ENCODE measurements at places on chromosomes 6 and 20.

- no peak for DNase-seq
These were observed 190.5 kb upstream of the HEY2 start for GRCh38 chr6:125558907-125559306.

GRCh38 chr20:22752324-22752723, 168.0 kb upstream of the FOXA2 start:
- DNase-seq = no peak

DNA sequence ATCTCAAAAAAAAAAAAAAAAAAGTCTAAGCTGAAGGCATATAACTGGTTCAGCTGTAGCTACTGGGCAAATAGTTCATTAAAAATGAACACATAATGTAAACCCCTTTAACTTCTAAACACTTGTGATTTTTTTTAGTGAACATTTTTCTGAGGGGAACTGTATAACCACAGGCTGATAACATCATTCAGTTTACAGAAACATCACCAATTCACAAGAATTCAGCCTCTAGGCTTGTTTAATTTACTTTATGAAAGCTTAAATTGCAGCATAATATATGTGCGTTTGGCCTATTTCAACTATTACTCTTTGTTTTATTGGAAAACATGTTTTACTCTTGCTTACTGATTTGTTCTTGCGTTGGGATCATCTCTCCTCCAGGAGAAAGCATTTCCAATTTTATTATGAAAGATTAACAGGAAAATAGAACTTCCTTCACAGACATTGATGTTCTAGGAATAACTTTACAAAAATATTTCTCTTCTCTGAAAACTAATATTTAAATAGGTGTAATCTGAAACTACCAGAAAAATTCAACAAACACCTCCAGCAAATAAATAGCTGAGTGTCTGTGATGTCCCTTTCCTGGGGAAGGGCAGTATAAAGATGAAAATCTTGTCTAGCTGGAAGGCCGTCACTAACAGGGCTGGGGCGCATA, 284.5 kb downstream of the UST start:
- no peak for DNase-seq

DNA sequence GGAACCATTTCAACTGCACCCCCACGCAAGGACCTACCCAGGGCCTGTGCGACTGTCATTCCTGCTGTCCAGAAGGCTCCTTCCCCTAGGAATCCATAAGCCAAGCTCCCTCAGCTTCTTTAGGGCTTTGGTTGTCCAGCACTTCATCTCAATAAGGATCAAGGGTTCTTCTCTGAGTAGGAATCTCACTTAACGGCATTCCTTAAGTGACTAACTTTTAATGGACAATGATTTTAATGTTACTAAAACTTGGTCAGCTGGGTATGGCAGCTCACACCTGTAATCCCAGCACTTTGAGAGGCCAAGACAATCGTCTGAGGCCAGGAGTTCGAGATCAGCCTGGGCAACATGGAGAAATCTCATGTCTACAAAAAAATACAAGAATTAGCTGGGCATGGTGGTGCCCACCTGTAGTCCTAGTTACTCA, 13.4 kb downstream of the UBE2V1 start:
- DNase-seq = no peak

DNA sequence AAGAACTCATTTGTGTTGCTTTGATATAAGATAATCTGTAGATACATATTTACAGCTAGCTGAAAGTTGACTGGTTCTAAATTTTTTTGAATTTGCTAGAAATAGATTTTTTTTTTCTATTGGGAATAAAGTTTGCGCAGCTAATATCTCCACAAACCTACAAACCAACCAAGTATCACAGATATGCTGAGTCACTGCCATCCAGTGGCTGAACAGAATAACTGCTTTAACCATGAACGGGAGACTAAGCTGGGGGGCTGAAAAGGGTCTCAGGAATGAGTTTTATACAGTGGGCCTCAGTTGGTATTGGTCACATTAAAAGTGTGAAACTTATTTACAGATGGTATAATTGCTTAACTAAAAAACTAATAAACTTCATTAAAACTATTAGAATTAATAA, 326.7 kb upstream of the CNR1 start:
- DNase-seq = no peak

DNA sequence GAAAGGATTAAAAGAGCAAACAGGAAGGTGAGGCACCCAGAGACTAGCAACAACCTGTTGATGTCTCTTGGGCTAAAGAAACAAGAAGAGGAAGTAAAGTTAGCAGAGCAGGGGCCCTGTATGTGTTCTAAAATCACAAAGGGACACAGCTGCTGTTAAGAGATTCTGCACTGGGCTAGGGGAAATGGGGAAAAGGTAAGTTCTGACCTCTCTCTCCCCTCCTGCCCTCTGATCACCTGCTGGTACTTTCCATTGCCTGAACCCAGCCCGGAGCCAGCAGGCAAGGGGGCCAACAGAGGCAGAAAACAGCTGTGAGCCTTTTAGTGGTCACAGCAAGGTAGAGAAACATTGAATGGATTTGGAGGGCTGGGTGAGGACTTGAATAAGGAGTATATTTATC, 13.5 kb upstream of the CNR1 start:
- DNase-seq = no peak

DNA sequence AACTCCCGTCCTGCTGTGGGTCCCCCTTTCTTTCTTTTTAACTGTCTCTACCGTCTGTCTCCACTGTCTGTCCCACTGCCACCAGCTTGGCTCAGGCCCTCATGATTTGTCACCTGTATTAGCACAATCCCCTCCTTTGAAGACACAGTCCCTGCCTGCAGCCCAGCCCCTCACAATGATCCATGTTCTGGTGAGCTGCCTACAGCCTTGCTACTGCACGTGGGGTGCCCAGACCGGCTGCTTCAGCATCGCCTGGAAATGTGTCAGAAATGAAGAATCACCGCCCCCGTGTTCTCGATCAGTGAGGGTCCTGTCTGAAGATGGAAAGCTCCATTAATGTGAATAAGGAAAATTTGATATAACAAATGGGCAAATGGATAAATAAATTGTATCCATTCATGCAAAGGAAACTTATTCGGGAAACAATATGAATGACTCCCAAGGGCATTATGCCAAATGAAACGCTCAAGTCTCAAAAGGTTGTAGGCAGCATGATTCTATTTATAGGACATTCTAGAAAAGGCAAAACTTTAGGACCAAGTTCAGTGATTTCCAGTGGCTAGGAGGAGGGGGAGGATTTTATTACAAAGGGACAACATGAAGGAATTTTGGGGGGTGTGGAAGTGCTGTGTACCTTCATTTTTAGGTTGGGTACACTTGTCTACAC, 59.4 kb upstream of the CD83 start:
- DNase-seq = no peak

- DNase-seq = no peak
These were observed 36.6 kb downstream of the HLA-G start for GRCh38 chr6:29864037-29864810.

GRCh38 chr6:47780510-47781356, 1.1 kb upstream of the OPN5 start:
- no peak for DNase-seq

DNA sequence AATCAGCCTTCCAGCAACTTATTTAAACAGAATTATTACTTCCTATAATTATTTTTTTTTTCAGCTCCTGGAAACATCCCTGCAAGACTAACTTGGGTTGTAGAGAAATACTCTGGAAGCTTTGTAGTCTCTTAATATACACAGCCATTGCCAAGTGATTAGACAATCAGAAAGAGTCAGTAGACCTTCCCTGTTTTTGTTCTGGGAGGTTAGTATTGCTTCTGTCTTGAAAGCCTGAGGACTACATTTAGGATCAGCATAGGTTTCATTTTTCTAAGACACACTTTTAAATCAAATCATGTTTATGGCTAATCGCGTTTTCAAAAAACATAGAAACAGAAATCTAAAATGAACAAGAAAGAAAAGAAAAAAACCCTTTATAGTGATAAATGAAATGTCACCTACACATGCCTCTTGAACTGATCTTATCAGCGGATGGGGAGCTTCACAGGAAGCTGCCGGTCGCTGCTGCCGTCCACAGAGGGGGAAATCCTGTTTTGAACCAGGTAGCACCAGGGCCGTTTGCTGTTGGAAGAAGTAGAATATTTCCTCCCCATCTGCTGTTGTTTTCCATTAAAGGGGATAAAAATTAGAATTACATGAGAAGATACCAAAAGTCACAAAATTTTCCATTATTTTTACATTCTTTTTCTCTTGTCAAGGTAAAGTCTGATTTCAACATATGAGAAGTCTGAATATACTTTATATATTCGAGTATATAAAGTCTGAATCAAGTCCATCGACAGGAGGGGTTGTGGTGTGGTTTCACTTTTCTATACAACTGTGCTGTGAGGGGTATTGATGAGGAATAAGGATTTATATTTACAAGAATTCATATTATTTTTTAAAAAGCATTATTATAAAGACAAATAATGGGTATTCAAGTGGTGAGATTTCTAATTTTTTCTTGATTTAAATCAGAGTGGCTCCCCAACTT, 94.6 kb downstream of the ARMC2 start:
- peak; percentile 33 for DNase-seq

DNA sequence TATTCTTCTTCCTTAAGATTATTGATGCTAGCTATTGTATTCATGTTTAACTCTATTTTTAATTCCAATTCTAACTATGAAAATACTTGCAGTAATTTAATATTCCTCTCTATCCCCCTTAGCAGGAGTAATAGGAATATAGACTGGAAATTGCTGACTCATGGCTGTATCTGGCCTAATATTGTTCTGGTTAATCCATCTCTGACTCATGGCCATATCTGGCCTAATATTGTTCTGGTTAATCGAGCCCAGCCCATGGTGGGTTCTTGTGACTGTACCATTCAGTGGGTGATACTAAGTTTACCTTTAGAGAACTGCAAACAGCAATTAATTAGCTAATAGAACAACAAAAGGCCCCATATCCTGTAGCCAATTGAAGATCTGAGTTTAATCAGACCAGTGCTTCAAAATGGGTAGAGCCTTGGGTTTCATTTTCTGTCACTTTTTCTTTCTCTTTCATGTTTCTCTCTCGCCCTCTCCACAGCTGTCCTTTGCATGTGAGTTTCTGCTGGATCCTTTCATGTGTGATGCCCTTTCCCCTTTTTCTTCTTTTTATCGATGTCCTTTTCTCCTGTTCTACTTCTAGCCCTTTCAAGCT, 50.6 kb downstream of the SLC22A3 start:
- no peak for DNase-seq

- no peak for DNase-seq
These were observed 597 bp upstream of the HINT3 start for GRCh38 chr6:125955973-125956372.

- no peak for DNase-seq
These were observed 12.1 kb upstream of the CHRNA4 start for GRCh38 chr20:63372971-63373885.

- no peak for DNase-seq
These were observed 2.8 kb downstream of the PROCR start for GRCh38 chr20:35174458-35175216.

DNA sequence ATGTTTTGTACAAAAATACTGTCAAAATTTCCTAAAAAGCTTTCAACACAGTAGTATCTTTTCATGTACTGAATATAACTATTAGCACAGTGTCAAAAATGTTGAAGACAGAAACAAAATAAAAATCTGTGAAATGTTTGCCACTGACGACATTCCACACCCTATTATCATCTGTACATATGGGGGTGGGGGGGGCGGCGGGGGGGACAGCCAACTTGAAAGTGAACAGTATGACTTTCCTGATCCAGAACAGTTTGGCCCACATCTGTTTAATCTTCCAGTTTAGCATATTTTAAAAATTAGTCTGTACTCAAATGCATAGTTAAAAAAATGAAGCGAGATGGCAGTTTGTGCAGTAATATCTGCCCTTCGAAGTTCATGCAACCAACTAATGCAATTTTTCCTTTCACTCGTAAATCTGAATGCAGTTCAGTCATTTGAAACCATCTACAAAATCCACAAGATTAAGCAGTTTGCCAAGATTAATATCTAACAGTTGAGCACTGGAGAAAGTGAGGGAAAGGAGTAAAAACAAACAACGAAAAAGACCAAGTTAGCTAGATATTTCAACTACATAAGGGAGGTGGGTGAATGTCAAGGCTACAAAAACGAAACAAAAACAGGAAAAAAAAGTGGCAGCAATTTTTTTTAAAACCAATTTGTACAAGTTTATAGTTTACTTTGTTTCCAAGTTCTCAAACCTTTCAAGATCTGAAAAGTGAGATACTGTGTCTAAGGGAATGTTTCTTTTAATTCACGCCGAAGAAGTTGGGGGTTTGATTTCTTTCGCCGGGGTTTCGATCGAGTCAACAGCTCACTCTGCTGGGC, 1.9 kb downstream of the CITED2 start:
- DNase-seq = no peak

DNA sequence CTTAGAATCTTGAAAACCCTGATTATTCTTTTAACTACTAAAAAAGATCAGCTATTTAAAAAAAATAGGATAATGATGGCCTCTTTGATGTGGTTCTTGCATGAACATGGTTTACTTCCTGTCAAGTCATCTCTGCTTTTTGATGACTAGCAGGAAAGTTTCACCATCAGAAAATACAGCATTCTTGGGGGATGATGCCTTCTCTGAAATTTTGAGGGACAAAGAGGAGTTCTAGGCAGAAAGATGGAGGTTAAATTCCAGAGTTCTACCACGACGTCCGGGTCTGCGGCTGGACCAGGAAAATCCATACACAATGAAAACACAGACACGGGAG, 130.4 kb downstream of the OLIG3 start:
- no peak for DNase-seq

DNA sequence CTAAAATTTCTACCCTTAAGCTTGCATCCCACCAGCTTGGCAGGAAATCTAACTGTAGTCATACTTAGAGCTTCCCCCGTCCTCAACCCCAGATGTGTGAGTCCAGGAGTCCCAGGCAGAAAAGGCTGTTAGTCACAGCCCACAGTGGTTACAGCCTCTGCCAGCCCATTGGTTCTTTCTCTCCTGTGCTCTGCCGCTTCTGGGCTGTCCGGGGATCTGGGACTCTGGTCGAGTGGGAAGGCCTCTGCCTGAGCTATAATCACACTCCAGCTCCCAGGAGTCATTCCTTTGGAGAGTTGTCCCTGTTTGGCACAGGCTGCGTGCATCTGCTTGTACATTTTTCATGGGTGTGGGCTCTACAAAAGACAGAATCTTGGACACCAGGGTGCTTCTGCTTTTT, 45.6 kb upstream of the FYN start:
- DNase-seq = no peak

DNA sequence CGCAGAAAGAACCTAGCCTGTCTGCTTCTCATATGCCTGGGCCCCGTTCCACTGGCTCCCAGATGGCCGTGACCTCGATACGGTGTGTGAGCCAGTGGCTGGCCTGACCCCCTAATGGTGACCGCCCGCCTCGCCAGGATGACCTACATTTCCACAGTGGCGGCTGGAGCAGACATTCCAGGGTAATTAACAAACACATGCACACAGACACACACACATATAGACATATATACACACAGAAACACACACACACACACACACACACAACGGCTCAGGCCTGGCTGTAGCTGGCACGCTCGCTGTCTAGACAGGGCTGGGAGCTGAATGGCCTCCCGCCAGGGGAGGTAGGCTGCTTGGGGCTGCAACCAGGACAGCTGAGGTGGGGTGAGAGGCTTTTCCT, 227.1 kb downstream of the ANKRD60 start:
- DNase-seq = no peak

DNA sequence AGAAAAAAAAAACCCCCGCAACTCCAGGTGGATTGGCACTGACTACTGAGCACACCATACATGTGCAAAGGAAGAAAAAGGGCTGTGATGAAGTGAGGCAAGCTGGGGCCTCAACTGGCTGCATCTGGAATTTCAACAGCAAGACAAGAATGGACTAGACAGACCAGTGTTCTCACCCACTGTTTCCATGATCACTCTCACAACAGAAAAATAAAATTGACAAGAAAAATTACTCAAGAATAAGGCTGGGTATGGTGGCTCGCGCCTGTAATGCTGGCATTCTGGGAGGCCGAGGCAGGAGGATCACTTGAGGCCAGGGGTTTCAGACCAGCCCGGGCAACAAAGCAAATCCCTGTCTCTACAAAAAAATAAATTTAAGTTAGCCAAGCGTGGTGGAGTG, 18.8 kb downstream of the ZNF217 start:
- no peak for DNase-seq
